ENCODE measurements at places on chromosomes 7 and 10.

- DNase-seq, result no peak
Measured at GRCh38 chr7:155867734-155868400, 55.6 kb upstream of the SHH start.

- DNase-seq, result peak; percentile 28
Measured at GRCh38 chr7:117048114-117048866, 95.0 kb downstream of the ST7 start.

DNA sequence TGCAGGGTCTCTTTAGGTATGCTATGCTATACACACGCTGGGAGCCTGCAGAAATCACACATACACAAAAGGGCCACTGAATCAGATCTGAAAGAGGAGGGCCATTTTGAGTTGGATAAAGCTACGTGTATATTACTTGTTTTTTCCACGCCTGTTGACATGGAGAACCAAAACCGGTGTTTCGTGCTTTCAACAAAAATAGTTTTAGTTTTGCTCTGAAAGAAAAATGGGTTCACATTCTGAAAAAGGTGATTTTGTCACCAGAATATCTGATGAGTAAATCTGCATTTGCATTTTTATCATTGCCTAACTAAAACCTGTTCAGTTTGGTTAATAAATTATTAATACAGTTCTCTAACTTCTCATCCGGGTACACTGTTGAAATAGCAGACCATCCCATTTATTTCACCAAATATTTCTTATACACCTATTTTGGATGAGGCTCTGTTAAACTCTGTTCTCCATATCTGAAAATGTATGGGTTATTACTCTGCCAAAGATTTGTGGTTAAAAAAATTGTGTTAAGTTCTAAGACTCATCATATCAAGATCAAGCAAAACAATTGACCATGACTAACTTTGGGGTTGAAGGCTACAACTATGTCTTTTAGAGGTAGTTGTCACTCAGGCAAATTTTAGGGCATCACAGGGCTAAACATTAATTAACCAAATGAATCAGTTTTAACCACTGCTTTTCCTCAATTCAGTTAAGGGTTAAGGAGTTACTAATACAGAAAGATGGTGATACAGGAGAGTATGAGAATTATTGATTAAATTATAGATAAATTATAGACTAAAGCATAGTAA, 101.2 kb upstream of the RPA3 start:
- no peak for DNase-seq

- no peak for DNase-seq
Measured at GRCh38 chr10:105041956-105042355, 400.9 kb downstream of the SORCS3 start.

GRCh38 chr7:70068531-70068930, 470.3 kb downstream of the AUTS2 start:
- no peak for DNase-seq

DNA sequence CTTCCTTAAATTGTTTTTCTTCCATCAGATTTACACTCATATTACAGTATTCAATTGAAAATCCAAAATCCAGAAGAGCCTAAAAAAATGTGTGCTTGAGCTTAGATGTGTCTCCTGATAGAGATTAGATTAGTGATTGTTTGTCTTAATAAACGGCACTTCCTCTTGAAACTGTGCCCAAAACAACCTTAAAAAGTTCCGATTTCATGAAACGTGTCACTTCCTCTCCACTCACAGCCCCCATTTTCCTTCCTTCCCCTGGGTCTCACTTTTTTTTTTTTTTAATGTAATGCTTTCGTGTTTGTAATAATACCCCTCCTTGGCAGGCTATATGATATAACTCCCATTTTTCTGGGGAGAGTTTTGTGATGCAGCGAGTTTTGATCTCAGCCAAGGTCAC, 114.8 kb upstream of the ADO start:
- peak; percentile 60 for DNase-seq

GRCh38 chr10:34151931-34152330, 663.2 kb downstream of the PARD3 start:
- DNase-seq, result no peak

- DNase-seq, result no peak
Measured at GRCh38 chr10:115028419-115028818, 64.7 kb upstream of the ATRNL1 start.

- DNase-seq, result no peak
Measured at GRCh38 chr7:60706-61105, 131.7 kb upstream of the FAM20C start.

GRCh38 chr10:15038416-15038815, 5.3 kb upstream of the OLAH start:
- DNase-seq, result no peak

GRCh38 chr10:122650331-122650730, 49.3 kb downstream of the C10orf120 start:
- DNase-seq, result no peak

DNA sequence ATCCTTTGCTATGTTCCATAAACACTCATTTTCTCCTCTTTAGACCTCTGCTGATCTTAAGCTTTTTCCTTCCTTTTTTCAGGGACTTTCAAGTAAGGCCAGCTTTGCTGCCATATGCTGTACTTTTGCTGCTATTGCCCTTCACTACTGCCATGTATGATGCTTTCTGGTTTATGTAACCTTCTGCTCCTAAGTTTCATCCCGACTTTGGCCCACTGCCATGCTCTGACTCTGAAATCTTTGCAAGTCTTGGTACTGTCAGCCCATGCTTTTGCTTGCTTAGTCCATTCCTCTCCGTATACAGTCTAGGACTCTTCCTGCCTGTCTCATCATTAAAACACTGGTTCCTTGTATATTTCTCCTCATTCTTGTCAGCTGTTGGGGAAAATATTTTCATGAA, 152.4 kb downstream of the RNF133 start:
- no peak for DNase-seq

- DNase-seq, result no peak
Measured at GRCh38 chr10:80461208-80462183, 7.4 kb downstream of the TSPAN14 start.

DNA sequence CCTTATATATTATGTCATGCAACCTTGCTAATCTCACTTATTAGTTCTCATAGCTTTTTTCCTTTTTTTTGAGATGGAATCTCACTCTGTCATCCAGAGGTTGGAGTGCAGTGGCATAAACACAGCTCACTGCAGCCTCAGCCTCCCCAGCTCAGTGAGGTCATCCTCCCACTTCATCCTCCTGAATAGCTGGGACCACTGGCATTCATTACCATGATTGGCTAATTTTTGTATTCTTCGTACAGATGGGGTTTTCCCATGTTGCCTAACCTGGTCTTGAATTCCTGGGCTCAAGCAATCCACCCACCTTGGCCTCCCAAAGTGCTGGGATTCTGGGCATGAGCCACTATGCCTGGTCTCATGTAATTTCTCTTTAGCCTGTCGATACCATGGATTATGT, 89.1 kb upstream of the TRIM24 start:
- DNase-seq, result no peak

DNA sequence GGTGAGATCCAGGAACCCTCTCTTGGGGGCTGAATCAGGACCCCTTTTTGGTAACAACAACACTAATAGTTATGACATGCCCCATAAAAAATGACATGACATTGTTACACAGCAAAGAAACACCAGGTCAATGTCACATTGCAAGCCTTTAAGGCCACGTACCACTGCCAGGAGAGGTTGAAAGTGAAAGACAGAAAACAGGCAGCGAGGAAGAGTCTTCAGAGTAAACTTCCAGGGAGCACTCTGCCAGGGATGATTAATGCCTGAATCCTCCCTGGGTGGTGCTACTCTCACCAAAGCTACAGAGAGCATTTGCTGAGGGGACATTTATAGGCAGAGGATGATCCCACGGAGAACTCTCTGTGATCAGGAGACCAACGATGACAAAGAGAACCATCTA, 551.6 kb downstream of the CALN1 start:
- DNase-seq, result no peak

- no peak for DNase-seq
Measured at GRCh38 chr7:89687211-89687610, 467.1 kb upstream of the STEAP1 start.

DNA sequence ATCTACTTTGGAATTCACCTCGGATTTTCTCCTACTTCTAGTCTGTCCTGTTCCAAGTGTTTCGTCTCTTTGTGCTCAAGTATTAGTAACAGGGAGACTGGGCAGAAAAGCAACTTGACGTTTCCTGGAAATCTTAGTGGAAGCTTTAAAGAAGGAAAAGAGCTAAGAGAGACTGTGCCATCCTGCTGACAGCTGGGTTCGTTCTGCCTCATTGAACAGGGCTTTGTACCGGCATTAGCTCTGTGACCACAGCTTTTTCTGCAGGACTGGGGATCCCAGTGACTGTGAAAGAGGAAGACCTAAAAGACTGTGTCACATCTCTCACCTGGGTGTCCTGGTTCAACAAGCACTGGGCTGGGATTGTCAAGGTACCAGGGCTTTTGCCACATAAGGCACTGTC, 70.8 kb upstream of the CDCA7L start:
- DNase-seq, result no peak

All from CD4-positive, alpha-beta T cell treated with Interleukin-21 for 1 hour (primary cell).